ENCODE measurements at places on chromosomes 7 and 10. TPM values are rescaled to one million over a fixed set of nuclear protein-coding genes. Genes with fewer than 3 reads are reported as not detected.

FZD1 gene
- total RNA-seq = 6.9 TPM

PMPCB gene
- 86.0 TPM for total RNA-seq

ZNF138 gene
- 5.9 TPM for total RNA-seq

- DNase-seq = no peak
Observed at GRCh38 chr10:86969421-86970041, 1.2 kb downstream of the ADIRF start.

DNA sequence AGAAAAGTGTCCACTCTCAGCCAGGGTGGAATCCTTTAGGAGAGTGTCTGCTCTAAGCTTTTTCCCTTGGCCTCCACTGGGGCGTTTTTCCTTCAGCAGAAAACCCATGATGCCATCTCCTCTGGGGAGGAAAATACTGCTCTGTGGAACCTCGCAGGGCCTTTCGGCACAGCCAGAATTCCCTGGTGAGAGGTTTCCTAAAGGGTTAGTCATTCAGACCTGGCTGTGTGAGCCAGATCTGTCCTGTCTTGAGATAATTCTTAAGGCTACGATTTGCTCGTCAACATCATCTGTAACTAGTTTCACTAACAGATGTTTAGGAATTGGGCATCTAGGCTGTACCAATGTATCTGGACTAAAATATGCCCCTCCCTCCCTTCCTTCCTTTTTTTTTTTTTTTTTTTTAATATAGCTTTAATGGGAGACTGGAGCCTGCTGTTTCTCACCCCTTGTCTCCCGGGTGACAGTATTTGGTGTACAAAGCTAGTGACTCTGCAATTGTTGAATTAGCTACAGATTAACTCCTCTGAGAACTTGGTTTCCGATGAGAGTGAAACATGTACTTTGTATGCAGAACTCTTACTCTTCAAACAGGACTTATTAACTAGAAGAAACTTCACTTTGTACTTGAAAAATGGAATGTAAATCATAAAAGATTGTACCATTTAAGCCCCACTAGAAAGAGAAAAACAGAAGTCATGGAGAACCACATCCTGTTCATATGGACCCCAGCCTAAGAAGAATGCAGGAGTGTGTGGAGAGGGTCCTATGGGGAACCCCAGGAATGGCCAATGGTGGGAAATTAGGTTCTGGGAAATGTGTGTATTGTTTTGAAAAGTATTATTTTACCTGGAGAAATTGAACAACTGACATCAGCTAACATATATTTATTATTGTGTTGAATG lies 230.9 kb downstream of the CAMK1D start:
- no peak for DNase-seq

DNA sequence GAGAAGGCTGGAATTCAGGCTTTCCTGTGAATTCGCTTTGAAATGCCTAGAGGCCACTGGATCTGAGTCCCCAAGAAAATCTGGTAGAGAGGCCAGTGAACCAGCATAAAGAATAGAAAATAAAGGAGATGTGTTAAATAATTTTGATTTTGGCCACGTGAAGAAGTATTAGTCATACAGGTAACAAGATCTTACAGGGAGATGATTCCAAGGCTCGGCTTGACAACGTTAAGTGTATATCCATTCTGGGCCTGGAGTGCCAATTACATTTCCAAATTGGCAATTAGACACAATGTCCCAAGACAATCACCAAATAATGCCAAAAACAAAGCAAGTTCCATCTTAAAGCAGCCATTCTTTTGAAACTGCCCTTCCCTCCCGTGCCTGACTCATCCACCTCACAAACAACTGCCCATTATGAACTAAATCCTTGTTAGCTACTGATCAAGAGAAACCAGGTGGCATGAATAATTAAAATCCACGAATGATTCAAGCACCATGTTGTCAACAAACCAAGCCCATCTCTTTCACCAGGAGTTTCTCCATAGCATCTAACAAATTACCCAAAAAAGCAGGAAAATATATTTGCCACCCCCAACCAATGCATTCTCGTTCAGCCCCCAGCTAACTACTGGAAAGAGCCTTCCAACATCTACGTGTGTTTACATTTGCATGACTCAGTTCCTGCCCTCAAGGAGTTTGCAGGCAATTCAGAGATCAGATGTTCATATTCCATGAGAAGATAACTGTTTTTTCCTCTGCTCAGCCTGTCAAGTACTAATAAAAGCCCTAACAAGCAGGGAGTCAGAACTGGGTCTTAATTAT lies 8.5 kb downstream of the KCNMA1 start:
- DNase-seq = peak; percentile 47

- DNase-seq = no peak
Observed at GRCh38 chr10:24900888-24901685, 51.3 kb downstream of the PRTFDC1 start.

GRCh38 chr10:117007080-117007479 lies 2.1 kb upstream of the SHTN1 start:
- DNase-seq = peak; percentile 61

DNA sequence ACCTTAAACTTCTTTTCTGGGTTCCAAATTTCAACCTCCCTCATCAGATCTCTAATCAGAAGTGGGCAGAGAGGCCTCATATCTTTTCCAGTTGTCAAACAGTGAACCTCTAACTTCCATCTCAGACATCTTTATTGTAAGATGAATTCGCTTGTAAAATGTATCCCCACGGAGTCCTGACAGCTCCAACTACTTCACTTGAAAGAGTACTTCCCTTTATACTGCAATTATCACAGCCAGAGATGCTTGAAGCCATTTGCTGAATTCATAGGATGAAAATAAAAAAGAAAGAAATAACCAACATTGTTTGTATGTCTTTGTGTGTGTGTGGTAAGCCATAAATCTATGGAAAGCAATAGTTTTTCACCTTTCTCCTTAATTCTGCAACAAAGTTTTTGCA lies 175.2 kb downstream of the GRM3 start:
- DNase-seq = no peak

GRCh38 chr7:25843467-25843866 lies 308.5 kb upstream of the NFE2L3 start:
- DNase-seq = no peak

Data from H4 (cell line).